Foreskin fibroblast (primary cell): ENCODE measurements at places on chromosomes 3 and 15.
A peak's percentile ranks its signal among the peaks of the same experiment; 100 is the strongest.

GRCh38 chr3:197424266-197424665 is 125.9 kb upstream of the DLG1 start:
- no peak for DNase-seq

- DNase-seq: no peak
These were observed 50.7 kb upstream of the C3orf49 start for GRCh38 chr3:63768386-63768785.

- no peak for DNase-seq
These were observed 16.3 kb upstream of the ATP10A start for GRCh38 chr15:25879438-25879837.

GRCh38 chr3:29754346-29754745 is 473.5 kb downstream of the RBMS3 start:
- DNase-seq: no peak

GRCh38 chr3:124777762-124778470 is 47.7 kb downstream of the UMPS start:
- no peak for DNase-seq

DNA sequence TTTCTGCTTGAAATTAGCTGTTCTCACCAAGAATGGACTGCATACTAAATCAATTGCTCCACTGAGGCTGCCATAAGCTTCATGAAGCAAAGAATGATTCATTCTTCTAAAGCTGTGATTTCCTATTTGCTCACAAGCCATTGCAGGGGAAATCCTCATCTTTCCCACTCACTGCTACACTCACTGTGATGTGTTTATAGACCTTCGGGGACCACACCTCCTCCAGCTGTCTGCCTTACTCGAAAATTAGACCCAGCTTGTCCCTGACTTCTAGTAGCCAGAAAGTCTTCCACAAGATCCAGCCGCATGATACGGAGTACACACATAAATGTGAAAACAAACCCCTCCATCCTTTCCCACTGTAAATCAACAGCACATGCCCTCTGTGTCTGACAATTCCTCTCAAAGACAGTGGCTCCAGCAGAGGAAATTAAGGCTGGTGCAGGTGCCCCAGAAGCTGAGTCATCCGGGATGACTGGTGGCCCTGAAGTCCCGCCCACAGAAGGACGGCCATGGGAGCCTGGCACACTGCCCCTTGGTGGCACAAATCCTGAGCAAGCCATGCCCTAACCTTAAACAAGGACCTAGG is 172.0 kb downstream of the STT3B start:
- peak; percentile 89 for DNase-seq

DNA sequence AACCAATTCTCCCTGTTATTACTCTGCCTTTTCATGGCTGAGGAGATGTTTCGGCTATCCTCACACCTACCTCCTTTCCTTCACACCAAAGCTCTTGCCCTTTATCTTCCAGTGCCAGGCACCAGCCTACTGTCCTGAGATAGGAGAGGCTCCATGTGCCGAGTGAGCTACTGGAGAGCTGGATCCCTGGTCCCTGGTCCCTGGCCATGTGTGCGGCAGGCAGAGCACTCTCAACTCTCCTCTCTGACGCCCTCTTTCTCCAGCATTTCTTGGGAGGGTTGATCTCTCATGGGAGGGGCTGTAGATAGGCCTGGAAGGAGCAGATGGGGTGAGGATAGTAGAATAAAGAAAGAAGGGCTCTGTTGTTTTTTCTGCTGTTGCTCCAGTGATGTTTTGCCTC is 277.1 kb upstream of the UMPS start:
- no peak for DNase-seq

GRCh38 chr3:86708893-86709292 is 282.1 kb downstream of the VGLL3 start:
- no peak for DNase-seq

DNA sequence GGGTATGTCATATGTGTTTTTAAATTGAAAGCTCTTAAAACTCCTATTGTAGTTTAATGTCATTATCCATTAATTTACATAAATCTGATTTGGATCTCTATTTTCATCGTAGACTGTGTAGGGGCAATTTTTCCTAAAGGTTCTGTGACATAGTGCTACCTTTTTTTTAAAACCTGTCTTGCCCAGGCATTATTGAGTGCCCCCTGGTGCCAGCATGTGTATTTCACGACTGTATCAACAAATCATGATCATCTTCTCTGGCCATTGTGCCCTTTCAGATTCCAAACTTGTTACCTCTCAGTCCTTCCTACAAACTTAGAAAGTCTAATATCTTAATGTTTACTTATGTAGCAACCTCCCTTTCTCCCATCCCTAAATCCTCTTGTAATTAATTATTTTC is 97.2 kb upstream of the FLNB start:
- peak; percentile 39 for DNase-seq

GRCh38 chr15:75782926-75783325 is 60.3 kb upstream of the UBE2Q2 start:
- DNase-seq: no peak

- DNase-seq: no peak
These were observed 899.2 kb downstream of the ROBO1 start for GRCh38 chr3:78868570-78868969.

DNA sequence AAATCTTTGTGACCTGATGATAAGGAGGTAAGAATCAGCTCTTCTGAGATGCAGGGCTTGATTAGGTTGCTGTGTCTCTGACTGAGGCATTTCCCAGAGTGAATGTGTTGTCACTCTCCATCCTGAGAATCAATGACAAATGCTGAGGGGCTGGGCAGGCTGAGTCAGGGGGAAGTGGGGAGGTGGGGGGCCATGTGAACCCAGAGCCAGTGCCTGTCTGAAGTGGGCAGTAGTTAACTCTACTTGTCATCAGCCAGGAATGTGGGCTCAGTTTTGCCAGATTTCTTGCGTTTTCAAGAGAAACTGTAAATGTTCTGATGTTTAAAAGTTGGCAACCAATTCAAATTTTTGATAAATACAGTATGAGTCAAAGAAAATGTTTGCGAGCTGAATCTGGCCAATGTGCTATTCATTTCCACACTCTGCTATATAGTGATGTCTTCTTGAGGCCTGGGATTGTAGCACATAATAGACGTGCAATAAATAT is 3.1 kb upstream of the BNC1 start:
- peak; percentile 93 for DNase-seq

DNA sequence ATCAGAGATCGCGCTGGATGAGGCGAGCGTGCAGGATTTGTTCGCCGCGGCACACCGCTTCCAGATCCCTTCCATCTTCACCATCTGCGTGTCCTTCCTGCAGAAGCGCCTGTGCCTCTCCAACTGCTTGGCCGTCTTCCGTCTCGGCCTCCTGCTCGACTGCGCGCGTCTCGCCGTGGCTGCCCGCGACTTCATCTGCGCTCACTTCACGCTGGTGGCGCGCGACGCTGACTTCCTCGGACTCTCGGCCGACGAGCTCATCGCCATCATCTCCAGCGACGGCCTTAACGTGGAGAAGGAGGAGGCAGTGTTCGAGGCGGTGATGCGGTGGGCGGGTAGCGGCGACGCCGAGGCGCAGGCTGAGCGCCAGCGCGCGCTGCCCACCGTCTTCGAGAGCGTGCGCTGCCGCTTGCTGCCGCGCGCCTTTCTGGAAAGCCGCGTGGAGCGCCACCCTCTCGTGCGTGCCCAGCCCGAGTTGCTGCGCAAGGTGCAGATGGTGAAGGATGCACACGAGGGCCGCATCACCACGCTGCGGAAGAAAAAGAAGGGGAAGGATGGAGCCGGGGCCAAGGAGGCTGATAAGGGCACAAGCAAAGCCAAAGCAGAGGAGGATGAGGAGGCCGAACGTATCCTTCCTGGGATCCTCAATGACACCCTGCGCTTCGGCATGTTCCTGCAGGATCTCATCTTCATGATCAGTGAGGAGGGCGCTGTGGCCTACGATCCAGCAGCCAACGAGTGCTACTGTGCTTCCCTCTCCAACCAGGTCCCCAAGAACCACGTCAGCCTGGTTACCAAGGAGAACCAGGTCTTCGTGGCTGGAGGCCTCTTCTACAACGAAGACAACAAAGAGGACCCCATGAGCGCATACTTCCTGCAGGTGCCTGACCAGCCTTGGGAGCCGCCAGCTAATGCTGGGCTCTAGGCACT is 819 bp downstream of the KLHL40 start:
- peak; percentile 49 for DNase-seq

GRCh38 chr15:75508840-75509532 is 57.5 kb upstream of the SIN3A start:
- peak; percentile 69 for DNase-seq

DNA sequence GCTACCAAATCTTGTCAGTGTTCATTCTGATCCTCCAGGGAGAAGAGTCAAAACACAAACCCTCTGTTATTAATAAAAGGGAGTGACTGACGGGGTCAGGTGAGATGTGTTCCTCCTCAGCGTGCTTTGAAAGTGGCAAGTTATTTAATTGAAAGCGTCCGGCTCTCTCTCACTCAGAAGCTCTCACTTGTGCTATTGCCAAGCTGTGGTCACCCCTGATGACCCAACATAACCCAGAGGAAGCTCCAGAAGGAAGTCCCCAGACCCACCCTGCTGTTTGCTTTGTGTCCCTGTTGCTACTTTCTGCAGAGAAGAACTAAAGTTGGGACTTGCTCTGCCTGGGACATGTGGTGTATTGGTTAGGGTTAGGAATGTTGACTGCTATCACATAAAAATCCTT is 235.6 kb downstream of the EDEM1 start:
- DNase-seq: no peak

- DNase-seq: no peak
These were observed 223.4 kb upstream of the CGNL1 start for GRCh38 chr15:57152666-57153539.

- DNase-seq: no peak
These were observed 28.6 kb upstream of the MINAR1 start for GRCh38 chr15:79403501-79403900.

DNA sequence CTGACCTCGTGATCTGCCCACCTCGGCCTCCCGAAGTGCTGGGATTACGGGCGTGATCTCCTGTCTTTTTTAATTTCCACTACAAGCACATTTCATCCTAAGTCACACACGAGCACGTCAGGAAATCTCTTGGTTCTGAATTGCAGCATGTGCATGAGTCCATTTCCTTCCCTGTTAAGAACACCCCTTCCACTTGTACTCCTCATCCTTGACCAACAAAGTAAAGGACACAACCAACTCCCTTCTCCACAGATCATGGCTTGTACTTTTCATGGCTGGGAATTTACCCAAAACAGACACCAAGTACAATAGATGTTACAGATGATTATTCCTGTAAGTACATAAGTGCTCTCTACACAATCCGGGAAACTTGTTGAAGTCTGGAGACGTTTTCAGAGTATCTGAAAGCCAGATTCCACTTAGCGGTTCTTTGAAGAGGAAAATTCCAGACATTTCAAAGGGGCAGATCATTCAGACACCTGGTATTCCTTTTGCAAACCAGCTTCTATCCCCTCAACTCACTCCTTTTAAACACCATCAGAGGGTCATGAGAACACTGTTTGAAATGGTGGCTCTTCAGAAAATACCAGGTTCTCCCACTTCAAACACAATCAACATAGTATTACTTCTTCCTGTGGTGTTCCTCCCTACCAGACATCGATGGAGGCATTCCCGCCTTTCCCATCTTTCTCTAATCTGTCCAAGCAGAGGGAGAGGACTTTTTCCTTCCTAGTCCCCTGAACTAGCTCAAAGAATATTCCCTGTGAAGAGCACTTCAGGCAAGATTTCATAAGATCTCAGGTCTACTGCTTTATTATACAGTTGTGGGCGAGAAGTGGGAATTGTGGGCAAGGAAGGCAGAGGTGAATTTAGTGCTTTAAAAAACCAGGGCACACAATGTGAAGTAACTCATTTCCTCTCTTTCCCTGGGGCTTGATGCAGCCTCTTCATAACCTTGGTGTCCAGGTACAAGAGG is 80.1 kb upstream of the TSC22D2 start:
- DNase-seq: no peak

- DNase-seq: peak; percentile 7
These were observed 54.0 kb downstream of the TAFA4 start for GRCh38 chr3:68878322-68878721.

GRCh38 chr3:72698154-72698917 is 149.9 kb downstream of the SHQ1 start:
- DNase-seq: no peak

DNA sequence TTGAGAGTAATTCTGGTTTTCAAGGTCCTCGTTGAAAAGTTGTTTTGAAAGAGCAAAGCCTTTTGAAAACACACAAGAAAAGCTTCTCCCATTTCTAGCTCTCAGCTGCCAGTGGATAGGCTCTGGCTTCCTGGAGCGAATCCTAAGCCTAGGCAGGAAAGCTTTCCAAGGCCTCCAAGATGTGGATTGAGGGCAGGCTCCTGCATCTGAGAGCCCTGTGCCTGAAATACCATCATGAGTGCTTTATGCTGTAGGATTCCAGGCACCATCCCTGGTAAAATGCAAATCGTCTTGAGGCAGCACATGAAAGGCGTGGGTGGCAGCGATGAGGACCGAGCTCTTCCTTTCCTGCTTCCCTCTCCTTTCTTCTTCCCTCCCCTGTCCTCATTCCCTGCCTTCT is 60.7 kb upstream of the CORO2B start:
- DNase-seq: no peak

DNA sequence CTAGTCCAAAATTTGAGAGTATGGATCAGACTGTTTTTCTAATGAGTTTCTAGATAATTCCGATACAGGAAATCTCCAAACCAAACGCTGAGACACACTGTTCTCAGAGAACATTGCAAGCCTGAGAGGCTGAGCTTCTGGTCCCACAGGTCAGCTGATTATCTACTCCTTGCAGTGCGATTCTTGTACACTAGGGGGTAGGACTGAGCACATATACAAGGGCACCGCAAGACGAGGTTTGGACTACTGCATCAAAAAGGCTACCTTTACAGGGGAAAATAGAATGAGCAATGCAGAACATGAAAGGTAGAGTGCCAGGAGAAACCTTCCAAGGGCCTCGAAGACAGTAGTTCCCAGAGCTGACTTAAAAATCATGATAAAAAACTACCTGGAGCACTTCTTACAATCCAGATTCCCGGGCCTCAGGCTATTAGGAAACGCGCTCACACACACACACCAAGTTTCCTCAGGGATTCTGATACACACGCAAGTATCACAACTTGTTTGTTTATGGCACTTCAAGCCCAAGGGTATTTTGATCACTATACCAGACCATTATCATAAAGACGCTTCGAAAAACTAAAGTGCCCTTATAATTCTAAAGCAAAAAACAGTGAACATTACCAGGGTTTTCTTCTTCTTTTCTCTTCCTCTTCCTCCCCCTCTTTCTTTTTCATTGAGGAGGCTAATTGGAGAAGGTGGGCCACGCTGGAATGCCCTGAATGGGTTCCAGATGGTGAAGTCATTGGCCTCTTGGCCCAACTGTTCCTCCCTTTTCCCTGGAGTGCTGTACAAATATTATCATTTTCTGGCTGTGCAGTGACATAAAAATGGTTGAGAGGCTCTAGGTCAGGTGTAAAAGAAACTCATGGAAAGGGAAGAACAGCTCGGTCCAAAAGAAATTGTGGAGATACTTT is 61.8 kb downstream of the SLC12A8 start:
- peak; percentile 41 for DNase-seq
